ENCODE measurements at places on chromosomes 6 and 20. TPM values are rescaled to one million over a fixed set of nuclear protein-coding genes. Genes with fewer than 3 reads are reported as not detected.

Gene GPRC6A
- total RNA-seq = not detected

Gene PRR18
- not detected for total RNA-seq

Gene SLC22A16
- not detected for total RNA-seq

Gene TNNC2
- total RNA-seq = 0.12 TPM

Gene NXT1
- total RNA-seq = 39.4 TPM

Gene PSORS1C1
- total RNA-seq = 1.00 TPM

Gene ZNF76
- 22.0 TPM for total RNA-seq

Gene CCN6
- not detected for total RNA-seq

Gene GSTA1
- total RNA-seq = not detected

Gene RIPOR3
- total RNA-seq = 15.6 TPM

Gene MYLIP
- 7.7 TPM for total RNA-seq

Gene CRIP3
- not detected for total RNA-seq
